Esophagus muscularis mucosa (tissue), 4 donors: ENCODE measurements at places on chromosomes 1 and 21. TPM values are rescaled to one million over a fixed set of nuclear protein-coding genes. Genes with fewer than 3 reads are reported as not detected.
A peak's percentile ranks its signal among the peaks of the same experiment; 100 is the strongest.

The ANKRD45 gene
- total RNA-seq, result not detected

The OR6F1 gene
- total RNA-seq, result not detected

The MIA3 gene
- total RNA-seq, result 49.4 TPM

The RGS13 gene
- total RNA-seq, result 1.0 TPM

GRCh38 chr1:96651517-96651916 is 70.1 kb upstream of the PTBP2 start:
- no peak for DNase-seq
- no peaks in the 10 kb centered on the region for H3K4me1 ChIP-seq
- H3K27me3 ChIP-seq, result no peaks in the 10 kb centered on the region
- H3K4me3 ChIP-seq, result no peak overlapping the region

DNA sequence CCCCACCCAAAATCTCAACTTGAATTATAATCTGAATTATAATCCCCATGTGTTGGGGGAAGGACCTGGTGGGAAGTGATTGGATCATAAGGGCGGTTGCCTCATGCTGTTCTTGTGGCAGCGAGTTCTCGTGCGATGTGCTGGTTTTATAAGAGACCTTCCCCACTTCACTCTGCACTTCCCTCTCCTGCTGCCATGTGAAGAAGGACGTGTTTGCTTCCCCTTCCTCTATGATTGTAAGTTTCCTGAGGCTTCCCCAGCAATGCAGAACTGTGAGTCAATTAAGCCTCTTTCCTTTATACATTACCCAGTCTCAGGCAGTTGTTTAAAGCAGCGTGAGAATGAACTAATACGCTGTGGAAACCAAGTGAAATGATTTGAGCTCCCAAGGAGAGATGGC is 48.0 kb upstream of the SOD1 start:
- H3K36me3 ChIP-seq, result no peaks in the 10 kb centered on the region
- H3K27me3 ChIP-seq, result no peaks in the 10 kb centered on the region
- no peaks in the 10 kb centered on the region for H3K4me1 ChIP-seq
- DNase-seq, result no peak

DNA sequence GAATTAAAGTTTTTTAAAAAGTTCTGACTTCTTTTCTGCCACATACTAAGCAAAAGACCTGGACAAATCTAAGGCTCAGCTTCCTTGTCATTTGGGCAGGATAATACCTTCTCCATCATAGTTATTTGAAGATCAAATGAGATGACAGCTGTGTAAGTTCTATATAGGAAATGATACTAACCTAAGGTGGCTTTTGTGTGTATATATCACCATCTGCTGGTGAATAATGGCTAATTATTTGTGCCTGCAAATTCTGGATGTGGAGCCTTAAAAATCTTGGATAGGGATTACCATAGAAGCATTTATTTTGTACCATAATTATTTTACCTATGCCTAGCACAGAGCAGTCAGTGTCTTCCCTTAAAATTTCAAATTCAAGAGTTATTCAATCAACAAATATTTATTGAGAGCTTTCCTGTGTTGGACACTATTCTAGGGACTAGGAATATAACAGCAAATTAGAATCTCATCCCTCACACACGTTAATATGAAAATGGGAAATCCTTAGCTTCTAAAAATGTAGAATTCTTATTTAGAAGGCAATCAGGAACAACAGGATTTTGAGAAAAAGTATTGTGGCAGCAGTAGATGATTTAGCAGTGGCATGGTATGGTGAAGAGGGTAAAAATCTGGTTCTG is 89.8 kb downstream of the TMEM200B start:
- DNase-seq, result no peak
- no peaks in the 10 kb centered on the region for H3K4me1 ChIP-seq
- no peak overlapping the region for H3K4me3 ChIP-seq
- no peaks in the 10 kb centered on the region for H3K27me3 ChIP-seq
- no peak overlapping the region for H3K27ac ChIP-seq

DNA sequence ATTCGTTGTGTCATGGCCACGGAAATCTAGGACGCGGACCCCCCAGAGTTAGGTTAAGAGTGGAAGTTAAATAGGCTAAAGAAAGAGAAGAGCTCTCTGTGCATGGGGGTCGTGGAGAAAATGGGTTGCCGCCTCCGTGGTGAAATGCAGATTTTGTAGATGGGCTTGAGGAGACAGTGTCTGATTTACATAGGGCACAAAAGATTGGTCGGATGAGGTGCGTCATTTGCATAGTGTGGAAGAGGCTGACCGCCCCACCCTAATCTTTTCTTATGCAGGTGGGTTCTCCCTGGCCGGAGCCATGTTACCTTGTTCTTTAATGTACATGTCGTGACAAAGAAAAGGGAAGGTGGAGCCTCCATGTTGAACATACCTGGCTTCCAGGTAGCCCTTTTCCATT is 14.3 kb upstream of the SLC5A9 start:
- peak; percentile 87 for DNase-seq
- peaks cover 12% of the 10 kb centered on the region for H3K4me1 ChIP-seq
- H3K27ac ChIP-seq, result no peak overlapping the region
- H3K27me3 ChIP-seq, result no peaks in the 10 kb centered on the region
- H3K4me3 ChIP-seq, result no peak overlapping the region
- H3K36me3 ChIP-seq, result no peaks in the 10 kb centered on the region

DNA sequence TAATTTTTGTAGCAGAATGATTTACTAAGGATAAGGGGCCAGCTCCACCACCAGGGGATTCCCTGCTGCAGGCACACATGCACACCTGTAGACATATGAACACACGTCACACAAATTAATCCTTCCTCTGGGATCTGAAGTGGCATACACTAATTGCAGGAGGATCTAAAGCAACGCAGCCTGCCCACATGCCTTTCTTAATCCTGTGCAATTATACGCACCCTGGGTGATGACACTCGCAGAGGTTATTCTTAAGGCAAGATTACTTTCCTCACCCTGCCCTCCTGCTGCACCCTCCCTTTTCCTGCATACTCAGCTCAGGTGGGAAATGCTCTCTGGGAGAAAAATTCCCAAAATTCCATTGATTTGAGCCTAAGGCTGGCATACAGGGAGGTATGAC is 7.5 kb upstream of the LORICRIN start:
- no peak overlapping the region for H3K27ac ChIP-seq
- H3K27me3 ChIP-seq, result no peaks in the 10 kb centered on the region
- peak; percentile 34 for DNase-seq
- H3K4me1 ChIP-seq, result no peaks in the 10 kb centered on the region
- H3K36me3 ChIP-seq, result no peaks in the 10 kb centered on the region
